Fibroblast of the aortic adventitia (primary cell): ENCODE measurements at places on chromosomes 7 and 10. TPM values are rescaled to one million over a fixed set of nuclear protein-coding genes. Genes with fewer than 3 reads are reported as not detected.

- DNase-seq = no peak
These were observed 753 bp downstream of the CAMK2B start for GRCh38 chr7:44324481-44325200.

DNA sequence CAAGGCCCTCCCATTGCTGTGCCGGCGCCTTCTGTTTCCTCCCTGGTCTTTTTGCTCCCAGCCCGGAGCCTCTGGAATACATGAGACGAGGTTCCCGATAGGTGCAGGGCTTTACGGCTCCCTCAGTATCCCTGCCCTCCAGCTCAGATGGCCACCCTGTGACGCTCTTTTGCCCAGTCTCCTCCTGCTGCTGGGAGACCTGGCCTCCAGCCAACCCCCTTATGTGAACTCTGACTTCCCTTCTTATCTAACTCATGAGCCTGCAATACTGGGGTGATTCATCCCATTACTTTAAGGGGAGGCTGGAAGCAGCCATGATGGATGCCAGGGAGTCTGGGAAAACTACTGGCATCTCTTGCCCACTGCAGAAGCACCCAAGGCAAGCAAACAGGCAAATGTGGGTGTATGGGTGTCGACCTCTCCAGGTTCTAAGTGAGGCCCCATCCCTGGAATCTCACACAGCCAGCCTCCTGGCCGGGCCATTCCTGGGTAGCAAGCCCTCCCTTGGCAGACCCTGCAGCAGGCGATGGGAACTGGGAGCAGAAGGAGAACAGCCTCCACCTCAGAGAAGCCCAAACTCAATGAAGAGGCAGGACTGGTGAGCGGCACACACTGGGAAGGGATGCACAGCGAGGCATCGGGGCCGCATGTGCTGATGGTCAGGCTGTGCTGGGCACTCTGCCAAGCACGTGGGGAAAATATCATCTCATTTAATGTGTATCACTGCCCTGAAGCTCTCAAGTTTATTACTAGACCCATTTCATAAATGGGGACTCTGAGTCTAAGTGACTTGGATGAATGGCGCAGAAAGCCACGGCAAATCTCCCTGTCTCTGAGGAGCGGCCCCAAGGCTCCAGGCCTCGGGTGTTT lies 97.5 kb downstream of the FAM53B start:
- peak; percentile 93 for DNase-seq

GRCh38 chr7:11077816-11078215 lies 104.1 kb downstream of the PHF14 start:
- DNase-seq = no peak

GRCh38 chr10:99372546-99373271 lies 43.6 kb downstream of the CNNM1 start:
- DNase-seq = peak; percentile 48

ZNF503 gene
- 21.7 and 29.8 TPM in 2 replicates for total RNA-seq

OSBPL3 gene
- total RNA-seq = 16.1 and 46.0 TPM in 2 replicates

- no peak for DNase-seq
These were observed 589 bp upstream of the ZFAND4 start for GRCh38 chr10:45673074-45673648.

GDF10 gene
- total RNA-seq = 11.1 TPM in 1 of 2 replicates, not detected in the other

MYOZ1 gene
- not detected in 2 replicates for total RNA-seq

DNA sequence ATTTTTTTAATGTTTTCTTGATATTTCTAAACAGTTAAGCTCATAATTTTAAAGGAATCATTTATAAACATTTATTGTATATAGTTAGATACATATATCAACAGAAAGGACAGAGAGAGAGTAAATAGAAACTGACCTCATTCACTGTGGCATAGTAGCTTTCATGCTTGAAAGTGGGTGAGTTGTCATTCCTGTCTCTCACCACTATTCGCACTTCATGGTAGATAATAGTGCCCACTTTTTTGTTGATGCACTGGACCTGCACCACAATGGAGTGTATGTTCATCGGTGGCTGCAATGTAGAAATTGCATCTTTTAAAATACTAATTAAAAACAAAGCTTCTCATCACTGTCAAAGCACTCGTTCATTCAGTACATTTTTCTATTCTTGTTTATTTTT lies 432.0 kb downstream of the PCDH15 start:
- no peak for DNase-seq

PTPN20 gene
- total RNA-seq = 0.27 TPM in 1 of 2 replicates, not detected in the other

GPC2 gene
- 1.2 and 4.5 TPM in 2 replicates for total RNA-seq

DNA sequence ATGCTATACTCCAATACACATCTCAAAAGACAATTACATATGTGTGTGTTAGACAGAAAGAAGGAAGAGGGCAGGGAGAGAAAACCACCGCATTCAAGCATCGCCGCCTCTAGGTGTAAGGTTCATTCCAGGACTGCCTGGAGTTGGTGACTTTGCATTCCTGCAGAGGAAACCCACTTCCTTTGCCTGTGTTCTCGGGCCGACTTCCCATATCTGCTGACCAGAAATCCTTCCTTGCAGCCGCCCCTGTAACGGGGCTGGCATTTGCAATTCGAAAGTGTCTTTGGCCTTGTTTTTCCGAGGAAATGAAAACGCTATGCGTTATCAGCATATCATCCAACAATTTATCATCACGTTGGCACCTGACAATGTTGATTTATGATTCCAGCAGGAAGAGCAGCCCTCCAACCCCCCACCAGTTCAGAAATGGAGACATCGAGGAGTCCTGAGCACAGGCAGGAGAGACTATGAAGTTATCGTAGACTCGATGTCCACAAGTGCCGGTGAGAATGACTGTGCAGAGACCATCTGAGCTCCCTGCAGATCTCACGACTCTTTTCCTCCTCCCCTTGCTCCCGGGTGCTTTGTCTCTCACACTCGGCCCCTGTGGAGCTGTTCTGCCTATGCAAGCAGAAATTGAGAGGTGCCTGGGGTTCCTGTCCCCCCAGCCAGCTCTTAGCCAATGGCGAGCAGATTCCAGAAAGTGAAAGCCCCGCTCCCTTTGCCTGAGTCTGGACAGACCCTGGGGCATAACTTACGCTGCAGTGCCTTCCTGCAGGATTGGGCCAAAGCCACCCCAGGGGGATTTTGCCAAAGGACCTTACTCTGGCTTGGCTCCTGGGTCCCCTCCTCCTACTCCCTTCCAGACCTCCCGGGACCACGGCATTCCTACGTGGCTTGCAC lies 68.9 kb upstream of the FOXK1 start:
- peak; percentile 56 for DNase-seq
